ENCODE measurements at places on chromosomes 2 and 18.

GRCh38 chr2:8761529-8762164 is 75.8 kb downstream of the KIDINS220 start:
- no peak for DNase-seq

- peak; percentile 43 for DNase-seq
Measured at GRCh38 chr2:42196403-42197267, 27.5 kb downstream of the EML4 start.

DNA sequence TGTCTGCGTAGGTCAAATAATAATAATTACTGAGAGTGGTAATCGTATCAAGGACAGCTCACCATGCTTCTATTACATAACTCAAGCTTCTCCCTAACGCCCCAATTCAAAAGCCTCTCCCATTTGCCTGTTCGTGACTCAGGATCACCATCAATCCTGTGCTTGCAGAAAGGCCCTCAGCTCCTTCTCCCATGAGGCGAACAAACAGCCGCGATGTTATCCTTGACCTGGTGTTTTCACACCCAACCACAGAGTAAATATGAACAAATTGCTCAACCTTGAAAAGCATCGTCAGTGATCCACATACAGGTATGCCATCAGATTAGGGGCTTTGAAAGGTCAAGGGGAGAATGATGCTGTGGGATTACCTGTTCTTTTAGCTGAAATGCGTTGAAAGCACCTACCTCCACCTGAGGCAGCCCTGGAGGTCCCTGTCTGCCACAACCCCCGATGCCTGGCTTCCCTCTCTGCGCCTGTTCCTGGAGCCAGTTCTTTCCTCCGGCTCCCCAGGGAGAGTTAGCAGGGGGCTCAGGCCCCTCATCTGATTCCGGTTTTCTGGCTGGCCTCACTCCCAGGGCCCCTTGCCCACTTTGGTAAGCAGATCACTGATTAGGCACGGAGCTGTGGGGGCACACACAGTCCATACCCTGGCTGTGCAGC is 39.1 kb upstream of the ODC1 start:
- DNase-seq: no peak

- DNase-seq: no peak
Measured at GRCh38 chr2:16141641-16141921, 201.2 kb downstream of the MYCN start.

DNA sequence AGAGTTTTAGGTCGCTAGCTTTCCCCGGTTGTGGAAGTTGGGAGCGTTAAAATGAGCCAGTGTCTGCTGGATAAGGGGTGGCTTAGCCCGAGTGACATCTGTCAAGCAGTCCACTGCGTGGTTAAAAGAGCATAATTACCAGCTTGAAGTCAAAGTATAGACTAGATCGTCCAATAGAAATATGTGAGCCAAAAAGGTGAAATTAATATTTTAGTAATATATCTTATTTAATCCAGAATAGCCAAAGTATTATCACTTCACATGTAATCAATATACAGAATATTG is 654 bp downstream of the COMMD1 start:
- no peak for DNase-seq

DNA sequence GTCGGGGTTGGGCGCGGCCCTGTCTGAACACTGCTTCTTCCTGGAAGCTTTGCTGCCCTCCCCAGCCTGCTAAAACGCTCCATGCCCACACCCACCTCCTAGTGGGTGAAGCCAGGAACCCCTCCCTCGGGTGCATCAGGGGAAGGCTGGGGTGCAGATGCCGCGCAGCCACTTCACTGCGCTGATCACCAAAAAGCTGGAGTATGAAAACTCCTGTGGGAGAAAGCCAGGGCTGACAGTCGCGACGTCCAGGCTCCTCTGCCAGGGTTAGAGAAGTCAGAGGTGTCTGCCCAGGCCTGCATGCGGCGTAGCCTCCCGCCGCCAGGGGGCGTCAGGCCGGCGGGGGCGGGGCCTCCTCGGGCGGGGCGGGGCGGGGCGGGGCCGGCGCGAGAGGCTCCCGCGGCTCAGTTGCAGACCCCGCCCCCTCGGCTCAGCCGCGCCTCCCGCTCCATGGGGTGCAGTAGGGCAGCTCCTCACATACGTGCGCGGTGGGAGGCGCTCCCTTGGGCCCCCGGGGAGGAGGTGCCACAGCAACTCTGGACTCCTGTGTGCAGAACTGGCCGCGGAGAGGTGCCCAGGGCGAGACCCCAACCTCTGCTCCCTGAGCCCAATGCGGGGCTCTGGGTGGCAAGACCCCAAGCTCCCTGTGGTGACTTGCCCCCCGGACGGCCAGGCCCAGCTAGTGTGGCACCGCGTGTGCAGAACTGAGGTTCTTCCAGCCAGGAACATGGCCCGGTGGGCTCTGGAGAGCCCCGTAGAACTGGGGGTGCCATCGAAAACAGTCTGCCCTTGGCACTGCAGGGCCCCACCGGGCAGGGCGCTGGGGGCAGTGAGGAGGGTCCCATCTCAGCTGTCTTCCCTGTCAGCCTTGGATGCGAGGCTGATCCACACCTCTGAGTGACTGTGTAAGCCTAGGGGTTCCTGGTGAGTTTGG is 1.8 kb upstream of the RNPEPL1 start:
- peak; percentile 94 for DNase-seq

DNA sequence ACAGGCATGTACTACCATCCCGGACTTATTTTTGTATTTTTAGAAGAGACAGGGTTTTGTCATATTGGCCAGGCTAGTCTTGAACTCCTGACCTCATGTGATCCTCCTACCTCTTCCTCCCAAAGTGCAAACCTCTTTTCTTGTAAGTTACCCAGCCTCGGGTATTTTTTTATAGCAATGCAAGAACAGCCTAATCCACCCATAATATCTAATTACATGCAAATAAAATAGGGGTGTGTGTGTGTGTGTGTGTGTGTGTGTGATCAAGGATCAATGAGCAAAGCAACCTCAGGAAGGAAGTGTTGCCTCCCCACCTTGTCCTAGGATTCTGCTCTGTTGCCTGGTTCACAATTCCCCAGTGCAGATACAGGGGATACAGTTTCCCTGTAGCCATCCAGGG is 45.6 kb downstream of the NGEF start:
- no peak for DNase-seq

GRCh38 chr2:11542275-11542819 is 8.5 kb downstream of the GREB1 start:
- no peak for DNase-seq

DNA sequence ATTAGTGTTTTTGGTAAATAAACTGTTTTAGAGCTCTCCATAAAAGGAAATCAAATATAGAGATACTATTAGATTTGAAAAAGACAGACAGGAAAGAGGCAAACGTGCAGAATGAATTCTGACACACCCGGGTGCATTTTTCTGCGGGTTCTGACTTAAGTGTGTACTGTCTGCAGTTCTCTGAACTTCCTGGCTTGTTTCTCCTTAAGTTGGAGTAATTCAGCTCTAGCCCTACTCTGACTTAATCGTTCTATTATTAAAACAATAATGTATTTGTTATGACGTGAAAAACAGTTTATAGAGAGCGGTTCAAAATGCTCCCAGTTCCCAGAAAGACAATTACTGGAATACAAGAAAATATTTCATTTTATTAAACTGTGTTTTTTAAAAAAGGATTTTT is 305.9 kb downstream of the ARHGAP15 start:
- DNase-seq: no peak

DNA sequence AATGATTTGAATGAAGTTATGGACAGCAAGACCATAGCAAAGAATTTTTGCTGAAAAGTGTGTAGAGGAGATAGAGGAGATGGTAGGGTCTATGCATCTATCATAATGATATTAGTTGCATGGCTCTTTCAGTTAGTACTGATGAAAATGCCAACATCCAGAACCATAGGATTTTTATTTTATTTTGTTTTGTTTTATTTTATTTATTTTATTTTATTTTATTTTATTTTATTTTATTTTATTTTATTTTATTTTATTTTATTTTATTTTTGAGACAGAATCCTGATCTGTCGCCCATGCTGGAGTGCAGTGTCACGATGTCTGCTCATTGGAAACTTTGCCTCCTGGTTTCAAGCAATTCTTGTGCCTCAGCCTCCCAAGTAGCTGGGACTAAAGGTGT is 1021.1 kb upstream of the ZEB2 start:
- DNase-seq: no peak

DNA sequence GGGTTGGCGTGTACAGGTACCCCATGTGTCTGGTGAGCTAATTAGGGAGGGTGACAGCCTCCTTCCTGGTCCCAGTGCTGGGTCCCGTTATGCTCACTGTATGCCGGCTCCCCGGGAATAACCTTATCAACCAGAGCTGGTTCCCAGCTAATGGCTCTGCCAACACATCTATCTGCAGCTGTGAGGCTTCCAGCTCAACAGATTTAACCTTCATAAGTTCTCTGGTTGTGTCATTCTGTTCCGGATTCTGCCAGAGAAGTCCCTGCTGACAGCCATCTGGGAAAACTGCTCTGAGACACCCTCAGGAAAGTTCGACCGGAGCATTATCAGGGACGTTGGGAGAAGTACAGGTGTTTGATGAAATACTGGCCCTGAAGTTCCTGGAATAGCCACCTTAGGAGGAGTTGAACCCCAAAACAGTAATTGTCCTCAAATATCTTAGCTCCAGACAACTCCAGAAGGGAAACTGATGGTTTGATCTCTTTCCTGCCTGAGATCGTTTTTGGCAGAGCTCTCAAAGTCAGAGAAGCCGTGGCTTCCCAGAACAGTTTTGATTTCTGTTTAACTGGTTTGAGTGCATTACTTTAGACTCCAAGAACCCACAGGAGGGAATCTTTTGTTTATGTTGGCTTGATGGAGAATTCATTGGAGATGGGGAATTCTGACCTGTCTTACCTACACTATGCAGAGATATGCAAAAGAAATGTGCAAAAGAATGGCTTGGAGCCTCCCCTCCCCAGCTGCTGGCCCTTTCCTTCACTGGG is 39.4 kb upstream of the TXNDC2 start:
- no peak for DNase-seq

DNA sequence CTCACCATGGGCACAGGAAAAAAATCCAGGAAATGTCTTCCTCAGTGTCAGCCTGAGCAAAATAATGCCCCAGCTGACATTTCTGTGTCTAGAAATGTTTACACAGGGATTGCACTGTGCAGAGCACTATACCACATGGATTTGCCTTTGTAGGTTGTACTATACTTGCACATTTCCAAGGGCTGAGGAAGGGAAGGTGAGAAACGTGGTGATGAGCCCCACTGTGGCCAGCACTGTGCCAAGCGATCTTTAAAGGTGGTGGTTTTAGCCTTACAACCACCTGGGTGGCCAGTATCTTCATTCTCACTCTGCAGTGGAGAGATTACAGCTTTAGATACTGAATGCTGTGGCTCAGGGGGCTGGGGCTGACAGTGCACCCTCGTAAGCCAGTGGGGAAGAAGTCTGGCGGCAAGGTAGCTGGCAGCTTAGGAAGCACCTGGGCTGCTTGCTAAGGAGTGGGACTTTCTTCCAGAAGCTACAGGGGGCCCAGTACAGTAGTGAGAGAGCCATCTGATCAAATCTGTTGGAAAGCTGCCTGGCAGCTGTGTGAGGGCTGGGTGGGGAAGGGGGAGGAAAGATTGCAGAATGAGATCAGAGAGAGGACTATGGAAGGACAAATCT is 81.4 kb upstream of the MSH2 start:
- no peak for DNase-seq

DNA sequence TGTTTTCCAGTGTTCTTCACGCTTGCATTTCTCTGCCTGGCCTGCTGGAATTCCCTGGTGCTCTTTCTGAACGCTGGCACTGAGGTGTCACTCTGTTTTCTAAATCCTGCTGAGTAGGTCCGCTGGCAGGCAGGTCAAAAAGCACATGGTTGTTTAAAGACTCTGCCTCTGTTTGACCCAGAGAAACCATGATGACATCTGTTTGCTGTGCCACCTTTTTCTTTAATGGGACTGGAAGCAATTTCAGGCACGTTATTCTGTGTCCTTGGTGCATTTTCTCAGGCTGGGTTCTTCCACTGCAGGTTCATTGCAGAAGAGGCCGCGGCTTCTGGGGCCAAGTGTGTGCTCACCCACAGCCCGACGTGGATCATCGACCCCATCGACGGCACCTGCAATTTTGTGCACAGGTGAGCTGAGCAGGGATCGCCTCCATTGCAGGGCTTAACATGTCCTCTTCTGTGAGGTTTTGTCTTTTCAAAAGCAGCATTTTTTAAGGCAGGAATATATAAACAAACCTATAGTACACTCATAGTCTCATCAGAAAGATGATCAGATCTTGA is 28.4 kb downstream of the IMPA2 start:
- no peak for DNase-seq

- no peak for DNase-seq
Measured at GRCh38 chr18:24989760-24990593, 362.0 kb downstream of the ZNF521 start.

- no peak for DNase-seq
Measured at GRCh38 chr2:209556354-209556961, 132.6 kb downstream of the MAP2 start.

- peak; percentile 15 for DNase-seq
Measured at GRCh38 chr2:12502759-12503158, 214.0 kb upstream of the TRIB2 start.

DNA sequence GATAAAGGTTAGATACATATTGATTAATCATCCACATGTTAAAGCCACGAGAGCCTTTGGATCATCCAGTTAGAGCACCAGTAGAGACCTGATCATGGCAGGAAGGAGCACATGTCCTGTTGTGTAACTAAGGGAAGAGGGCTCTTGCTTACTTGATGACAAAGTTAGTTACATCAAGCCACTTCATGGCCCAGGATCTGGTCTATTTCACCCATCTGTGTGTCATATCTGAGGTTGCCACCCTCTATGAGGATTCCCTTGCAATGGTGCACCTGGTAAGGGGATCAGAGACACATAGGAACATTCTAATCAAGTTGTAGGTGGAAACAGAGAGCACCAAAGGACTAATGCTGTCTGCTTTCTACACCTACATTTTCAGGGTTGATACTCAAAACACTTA is 6.7 kb downstream of the ANKAR start:
- DNase-seq: no peak

- DNase-seq: no peak
Measured at GRCh38 chr2:2252179-2252578, 78.9 kb downstream of the MYT1L start.

- no peak for DNase-seq
Measured at GRCh38 chr2:81136296-81136695, 831.7 kb upstream of the LRRTM1 start.

Measured in T-helper 2 cell (primary cell).